Motor neuron (in vitro differentiated cells): ENCODE measurements at places on chromosomes 1 and 21.

GRCh38 chr1:150696162-150696561 is 792 bp downstream of the GOLPH3L start:
- no peak for ATAC-seq

DNA sequence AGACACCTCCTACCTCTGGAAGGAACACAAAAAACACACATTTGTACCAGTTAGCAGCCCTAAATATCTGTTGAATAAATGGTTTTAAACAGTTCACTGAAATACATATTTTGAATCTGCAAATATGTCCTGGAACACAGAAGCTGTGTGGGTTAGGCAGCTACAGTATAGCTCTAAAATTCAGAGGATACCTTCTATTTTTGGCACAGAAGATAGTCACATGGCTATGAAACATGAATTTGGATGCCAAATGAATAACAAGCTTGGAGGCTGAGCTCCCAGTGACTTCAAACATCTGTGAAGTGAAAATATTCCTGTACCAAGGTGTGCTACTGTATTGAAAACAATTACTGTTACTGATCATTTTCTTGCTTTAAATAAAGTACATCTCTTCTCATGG is 391.5 kb upstream of the ADGRL2 start:
- ATAC-seq: peak; percentile 42

GRCh38 chr1:31620631-31621497 is 3.4 kb downstream of the HCRTR1 start:
- no peak for ATAC-seq

GRCh38 chr1:155007251-155007828 is 4.7 kb downstream of the ZBTB7B start:
- ATAC-seq: no peak

GRCh38 chr1:154657556-154657955 is 49.6 kb upstream of the ADAR start:
- ATAC-seq: no peak

GRCh38 chr21:46069166-46069565 is 28.7 kb upstream of the COL6A2 start:
- ATAC-seq: no peak

DNA sequence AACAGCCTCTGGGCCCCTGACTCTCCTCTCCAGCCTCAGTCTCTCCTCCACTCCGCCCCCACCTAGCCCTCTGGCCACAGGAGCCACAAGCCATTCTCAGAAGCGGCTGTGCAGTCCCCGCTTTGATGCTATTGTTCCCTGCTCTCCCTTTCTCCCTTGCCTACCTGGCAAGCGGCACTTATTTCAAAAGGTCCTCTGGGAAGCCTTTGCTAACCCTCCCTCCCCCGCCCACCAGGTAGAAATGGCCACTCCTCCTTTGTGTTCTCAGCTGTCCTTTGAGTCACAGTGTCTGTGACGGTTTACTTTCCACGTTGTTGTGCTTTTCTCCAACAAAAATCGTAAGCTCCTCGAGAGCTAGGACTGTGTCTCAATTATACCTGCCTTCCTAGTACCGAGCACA is 338.4 kb upstream of the PROX1 start:
- ATAC-seq: no peak

DNA sequence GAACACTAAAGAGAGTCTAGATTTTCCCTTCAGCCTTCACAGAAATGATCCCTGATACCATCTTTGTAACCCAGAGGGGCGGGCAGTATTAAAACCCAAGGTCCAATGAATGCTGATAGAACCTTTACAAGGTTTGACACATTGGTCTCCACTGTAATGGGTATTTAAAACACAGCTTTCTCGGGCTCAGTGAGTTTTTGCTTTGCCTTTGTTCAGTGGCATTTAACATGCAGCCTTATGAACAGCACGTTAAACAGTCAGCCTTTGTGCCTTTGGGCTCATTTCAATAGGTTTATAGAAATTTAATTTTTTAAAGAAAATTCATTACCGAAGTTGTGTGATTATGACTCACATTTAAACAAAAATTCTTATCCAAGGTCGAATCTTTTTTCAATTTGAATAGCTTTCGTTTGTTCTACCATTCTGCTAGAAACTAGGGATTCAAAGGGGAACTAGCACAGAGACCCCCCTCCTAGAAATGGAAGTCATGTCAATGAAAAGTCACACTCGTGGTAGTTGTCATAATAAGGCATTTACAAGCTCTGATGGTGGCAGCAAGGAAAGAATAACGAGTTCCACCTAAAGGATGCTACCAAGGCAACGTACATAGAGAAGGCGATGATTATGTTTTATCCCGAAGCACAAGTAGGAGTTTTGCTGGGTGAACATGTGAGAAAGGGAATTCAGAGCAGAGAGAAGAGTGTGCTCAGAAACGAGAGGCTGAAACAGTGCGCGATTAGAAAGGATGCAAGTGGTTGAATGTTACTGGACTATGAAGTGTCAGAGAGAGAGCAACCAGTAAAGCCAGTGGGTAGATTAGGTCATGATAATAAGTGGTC is 66.2 kb downstream of the SGIP1 start:
- ATAC-seq: no peak

DNA sequence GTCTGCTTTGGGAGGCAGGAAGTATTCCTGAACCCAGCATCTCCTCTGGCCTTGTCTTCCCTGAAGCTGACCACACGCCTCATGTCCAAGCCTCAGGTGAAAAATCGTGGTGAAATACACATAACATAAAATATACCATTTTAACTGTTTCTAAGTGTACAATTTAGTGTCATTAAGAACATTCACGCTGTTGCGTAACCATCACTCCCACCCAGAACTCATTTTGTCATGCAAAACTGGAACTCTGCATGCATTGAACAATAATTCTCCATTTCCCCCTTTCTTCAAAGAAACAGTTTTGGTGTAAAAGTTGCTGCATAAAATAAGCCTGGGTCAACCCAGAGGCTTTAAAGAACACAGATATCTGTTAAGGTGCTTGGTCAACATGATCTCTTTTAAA is 93.5 kb downstream of the PLD5 start:
- no peak for ATAC-seq

DNA sequence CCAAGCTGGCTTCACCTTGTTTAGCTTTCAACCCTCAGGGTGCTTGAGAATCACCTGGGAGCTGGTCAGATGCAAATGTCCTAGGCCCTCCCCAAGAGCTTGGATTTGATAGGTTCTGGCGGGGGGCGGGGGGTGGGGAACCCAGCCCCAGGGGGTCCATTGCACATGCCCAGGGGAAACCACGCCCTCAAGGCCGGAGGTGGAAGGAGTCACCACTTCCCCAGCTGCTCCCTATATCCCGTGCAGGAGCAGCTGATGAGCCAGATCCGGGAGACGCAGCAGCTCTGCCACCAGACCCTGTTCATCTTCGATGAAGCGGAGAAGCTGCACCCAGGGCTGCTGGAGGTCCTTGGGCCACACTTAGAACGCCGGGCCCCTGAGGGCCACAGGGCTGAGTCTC is 5.8 kb downstream of the TOR3A start:
- no peak for ATAC-seq

DNA sequence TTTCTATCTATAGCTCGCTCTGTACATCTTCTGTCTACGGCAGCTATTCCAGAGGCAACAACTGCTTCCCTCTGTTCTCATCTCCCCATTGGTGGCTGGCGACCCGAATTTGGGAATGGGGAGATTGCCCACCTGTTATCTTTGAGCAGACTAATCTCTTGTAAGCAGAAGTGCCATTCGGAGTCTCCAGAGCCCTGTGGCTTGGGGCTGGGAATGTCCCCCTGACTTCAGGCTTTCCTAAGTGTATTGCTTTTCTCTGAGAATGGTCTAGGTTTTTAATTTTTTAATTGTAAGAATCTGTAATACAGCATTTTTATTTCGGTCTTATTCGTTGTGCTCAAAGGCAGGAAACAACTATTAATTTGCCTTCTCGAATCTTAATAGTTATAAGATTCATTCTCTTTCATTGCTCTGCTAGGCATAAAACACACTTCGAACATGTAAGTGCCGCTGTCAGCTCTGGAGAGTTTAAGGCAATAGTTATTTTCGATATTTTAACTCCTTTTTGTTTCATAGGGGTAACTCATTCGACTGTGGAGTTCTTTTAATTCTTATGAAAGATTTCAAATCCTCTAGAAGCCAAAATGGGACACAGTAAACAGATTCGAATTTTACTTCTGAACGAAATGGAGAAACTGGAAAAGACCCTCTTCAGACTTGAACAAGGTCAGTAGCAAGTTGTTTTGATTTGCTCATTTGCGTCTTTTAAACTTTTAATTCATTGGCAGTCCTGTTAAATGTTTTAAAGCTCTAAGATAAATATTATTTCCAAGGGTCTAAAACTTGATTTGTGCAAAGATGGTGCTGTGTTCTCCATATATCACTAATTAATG is 514 bp downstream of the AGL start:
- ATAC-seq: no peak

DNA sequence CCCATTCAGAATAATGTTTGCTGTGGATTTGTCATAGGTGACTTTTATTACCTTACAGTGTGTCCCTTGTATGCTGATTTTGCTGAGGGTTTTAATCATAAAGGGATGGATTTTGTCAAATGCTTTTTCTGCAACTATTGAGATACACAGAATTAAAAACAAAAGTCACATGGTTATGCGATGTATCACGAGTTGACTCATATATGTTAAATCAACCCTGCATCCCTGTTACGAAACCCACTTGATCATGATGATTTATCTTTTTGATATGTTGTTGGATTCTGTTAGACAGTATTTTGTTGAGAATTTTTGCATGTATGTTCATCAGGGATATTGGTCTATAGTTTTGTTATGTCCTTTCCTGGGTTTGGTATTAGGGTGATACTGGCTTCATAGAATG is 10.7 kb upstream of the OR2T34 start:
- no peak for ATAC-seq

DNA sequence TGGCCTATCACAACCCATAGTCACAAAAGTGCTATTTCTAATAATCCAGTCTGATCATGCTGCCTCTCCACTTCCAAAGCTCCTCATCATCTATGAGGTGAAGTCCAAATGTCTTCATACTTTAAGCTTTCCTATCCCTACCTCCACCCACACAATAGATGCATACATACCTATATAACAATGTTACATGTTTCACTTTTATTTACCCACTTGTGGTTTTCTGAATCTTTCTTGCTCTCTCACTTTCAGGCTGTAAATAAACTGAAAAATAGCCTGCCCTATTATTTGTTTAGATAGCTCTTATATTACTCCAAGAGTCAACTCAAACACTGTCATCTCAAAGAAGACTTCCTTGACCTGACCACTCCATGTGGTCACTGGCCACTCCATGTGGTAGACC is 406.8 kb upstream of the BEND5 start:
- no peak for ATAC-seq

DNA sequence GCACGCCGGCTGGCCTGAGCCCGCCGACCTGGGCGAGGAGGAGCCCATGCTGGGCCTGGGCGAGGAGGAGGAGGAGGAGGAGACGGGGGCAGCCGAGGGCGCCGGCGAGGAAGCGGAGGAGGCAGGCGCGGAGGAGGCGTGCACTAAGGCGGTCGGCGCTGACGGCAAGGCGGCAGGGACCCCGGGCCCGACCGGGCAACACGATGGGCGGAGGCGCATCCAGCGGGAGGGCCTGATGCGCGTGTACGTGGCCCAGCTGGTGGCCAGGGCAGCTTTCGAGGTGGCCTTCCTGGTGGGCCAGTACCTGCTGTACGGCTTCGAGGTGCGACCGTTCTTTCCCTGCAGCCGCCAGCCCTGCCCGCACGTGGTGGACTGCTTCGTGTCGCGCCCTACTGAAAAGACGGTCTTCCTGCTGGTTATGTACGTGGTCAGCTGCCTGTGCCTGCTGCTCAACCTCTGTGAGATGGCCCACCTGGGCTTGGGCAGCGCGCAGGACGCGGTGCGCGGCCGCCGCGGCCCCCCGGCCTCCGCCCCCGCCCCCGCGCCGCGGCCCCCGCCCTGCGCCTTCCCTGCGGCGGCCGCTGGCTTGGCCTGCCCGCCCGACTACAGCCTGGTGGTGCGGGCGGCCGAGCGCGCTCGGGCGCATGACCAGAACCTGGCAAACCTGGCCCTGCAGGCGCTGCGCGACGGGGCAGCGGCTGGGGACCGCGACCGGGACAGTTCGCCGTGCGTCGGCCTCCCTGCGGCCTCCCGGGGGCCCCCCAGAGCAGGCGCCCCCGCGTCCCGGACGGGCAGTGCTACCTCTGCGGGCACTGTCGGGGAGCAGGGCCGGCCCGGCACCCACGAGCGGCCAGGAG is 7.2 kb upstream of the IBA57 start:
- no peak for ATAC-seq

DNA sequence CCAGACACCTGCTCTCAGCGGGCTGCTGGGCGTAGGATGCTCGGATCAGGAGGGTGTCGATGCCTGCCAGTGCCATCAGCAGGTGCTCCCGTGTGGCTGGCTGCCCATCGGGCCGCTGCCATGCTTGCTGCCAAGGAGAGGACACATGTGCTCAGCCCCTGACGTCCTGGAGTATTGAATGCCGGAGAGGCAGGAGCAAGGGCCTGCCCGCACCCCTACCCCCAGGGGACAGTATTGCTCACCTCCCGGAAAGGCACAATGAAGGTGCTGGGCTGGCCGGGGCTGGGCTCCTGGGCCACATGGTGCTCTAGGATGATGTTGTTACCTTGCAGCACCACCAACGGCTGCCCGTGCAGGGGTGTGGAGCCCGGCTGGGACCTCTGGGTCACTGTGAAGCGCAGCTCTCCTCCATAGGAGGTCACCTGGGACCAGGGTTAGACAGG is 61.5 kb downstream of the HSPG2 start:
- no peak for ATAC-seq

DNA sequence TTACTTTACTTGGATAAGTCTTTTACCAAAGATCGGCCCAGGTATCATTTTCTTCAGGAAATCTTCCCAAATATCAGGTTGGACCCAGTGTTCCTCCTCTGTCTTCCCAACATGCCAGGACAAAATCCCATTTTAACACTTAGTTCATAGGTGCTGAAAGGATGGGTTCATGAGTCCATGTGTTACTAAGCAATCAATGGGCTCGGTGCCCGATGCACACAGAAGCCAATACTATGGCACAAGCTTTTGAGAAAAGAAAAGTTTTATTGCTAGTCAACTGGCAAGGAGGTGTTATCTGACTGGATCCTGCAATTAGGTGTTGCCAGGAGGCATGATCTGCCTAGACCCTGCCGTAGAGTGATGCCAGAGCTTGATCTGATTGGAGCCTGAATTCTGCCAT is 133.3 kb upstream of the SLC44A3 start:
- ATAC-seq: no peak

DNA sequence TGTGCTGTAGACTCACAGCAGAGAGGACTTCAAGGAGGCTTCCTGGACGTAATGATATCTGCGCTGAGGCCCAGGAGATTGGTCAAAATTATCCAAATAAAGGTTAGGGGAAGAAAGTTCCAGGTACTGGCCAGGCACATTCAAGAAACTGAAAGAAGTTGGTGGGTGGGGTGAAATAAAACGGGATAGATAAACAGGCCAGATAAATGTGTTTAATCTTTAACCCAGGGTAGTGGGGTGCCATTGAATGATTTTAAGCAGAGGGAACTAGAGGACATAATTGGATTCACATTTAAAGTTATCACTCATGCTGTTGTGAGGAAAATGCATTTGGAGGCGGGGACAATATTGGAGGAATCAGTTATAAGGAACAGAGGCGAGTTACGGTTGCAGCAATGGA is 134.7 kb downstream of the NR5A2 start:
- ATAC-seq: no peak

- ATAC-seq: peak; percentile 98
These were observed at the start of gene CIART for GRCh38 chr1:150281758-150282557. Gene CIART, plus strand, starts transcription at chr1:150282554. Its CDS starts 714 bp downstream, at chr1:150283268.

GRCh38 chr1:213572912-213573647 is 414.7 kb upstream of the PROX1 start:
- ATAC-seq: peak; percentile 70
